ENCODE measurements at places on chromosomes 5 and 9. TPM values are rescaled to one million over a fixed set of nuclear protein-coding genes. Genes with fewer than 3 reads are reported as not detected.

RLN2 gene
- not detected for total RNA-seq

IFNA21 gene
- not detected for total RNA-seq

PCDHB8 gene
- 2.2 TPM for total RNA-seq

CSNK1G3 gene
- total RNA-seq = 20.6 TPM

NRG2 gene
- 1.9 TPM for total RNA-seq

EMB gene
- total RNA-seq = 15.4 TPM

All from Right ventricle myocardium inferior (tissue), 1 donor.